ENCODE measurements at places on chromosomes 16 and 17.

- no peak for DNase-seq
These were observed 28.6 kb upstream of the BAHCC1 start for GRCh38 chr17:81366648-81367047.

- DNase-seq = no peak
These were observed 14.8 kb downstream of the CYB5D2 start for GRCh38 chr17:4157618-4158333.

DNA sequence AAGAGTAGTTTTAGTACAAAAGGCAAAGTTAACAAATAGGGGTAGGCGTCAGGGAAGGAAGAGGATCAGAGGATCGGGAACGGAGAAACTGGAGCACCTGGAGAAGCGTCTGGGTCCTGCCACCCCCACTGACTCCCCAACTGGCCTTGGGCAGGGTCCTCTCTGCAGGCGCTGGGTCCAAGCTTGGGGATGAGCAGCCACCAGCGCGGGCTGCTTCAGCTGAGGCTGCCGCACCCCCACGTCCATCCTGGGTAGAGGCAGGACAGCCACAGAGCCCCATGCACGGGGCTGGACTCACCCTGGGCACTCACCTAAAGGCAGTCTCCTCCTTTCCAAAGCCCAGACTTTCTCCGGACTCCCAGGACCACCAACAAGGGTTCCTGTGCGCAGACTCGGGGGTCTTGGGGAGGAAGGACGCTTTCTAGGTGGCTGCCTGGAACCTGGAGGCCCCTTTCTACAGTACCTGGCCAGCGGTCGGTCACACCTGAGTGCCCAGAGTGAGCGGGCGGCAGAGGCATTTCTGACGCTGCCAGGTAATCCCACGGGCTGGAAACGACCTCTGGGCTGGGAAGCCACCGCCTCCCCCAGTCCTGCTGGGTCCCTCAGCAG is 1.1 kb downstream of the HS3ST6 start:
- no peak for DNase-seq

GRCh38 chr17:43125967-43126910 is 1.1 kb upstream of the BRCA1 start:
- peak; percentile 26 for DNase-seq

DNA sequence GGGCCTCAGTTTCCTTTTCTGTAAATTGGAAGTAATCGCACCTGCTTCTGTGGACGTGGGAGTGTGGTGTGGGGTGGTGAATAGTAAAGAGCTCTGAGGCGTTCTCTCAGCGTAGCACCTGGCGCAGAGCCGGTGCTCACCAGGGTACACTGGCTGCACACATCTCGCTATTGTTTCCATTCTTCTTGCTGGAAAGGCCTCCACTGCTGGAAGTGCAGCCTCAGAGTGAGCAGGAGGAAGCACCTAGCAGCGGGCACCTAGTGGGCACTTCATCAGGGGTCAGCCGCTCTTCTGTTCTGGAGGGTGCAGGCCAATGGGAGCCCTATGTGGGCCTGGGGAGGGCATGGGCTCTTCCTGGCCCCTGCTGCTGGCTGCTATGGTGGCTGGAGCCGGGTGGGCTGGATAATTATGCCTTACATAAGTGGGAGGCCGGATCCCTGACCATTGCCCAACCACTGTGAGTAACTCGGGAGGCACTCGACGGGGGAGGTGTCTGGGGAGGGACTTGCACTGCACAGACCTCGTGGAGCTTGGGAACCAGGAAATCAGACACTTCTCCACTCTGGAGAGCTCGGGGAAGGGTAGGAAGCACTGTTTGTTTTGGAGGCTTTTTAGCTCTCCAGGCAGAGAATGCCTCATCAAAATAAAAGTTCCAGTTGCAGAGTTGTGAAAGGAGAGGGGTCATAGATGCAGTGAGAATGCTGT is 1.7 kb downstream of the MAP2K3 start:
- DNase-seq = peak; percentile 34

DNA sequence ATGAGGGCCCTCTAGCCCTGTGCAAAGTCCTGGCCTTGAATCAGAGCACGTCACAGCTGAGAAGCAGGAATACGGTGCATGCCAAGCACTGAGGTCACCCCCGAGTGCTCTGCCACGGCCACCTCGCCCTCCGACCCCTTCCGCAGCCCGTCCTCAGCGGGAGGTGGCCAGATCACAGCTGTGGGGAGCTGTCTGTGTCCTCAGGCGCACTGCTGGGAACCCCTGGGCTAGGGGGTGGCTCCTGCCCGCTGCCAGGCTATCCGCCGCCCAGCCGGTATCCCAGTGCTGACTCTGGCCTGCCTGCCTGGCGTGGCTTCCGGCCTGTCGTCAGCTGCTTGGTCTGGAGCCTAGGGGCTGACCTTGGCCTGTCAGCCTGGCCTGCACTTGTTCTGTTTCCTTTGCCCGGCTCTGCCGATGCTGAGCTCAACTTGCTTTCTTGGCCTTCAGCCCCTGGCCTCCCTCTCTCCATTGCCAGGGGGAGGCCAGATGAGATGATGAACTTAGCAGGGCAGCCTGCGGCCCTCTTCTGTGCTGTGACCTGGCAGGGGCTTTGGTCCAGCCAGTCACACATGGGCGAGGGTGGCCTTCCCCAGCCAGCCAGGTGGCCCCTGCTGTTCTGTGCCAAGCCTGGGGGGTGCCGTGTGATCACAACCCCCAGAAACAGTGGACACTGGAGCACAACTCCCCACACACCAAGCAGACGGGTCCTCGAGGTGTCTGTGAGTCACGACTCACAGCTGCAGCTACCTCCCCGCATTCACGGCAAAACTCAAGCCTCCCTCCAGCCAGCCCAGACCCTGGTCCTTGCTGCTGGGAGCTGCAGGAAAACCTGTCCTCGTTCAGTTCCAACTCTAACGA is 77.3 kb downstream of the ZDHHC7 start:
- no peak for DNase-seq

- no peak for DNase-seq
These were observed 820 bp downstream of the TLCD1 start for GRCh38 chr17:28725166-28725659.

DNA sequence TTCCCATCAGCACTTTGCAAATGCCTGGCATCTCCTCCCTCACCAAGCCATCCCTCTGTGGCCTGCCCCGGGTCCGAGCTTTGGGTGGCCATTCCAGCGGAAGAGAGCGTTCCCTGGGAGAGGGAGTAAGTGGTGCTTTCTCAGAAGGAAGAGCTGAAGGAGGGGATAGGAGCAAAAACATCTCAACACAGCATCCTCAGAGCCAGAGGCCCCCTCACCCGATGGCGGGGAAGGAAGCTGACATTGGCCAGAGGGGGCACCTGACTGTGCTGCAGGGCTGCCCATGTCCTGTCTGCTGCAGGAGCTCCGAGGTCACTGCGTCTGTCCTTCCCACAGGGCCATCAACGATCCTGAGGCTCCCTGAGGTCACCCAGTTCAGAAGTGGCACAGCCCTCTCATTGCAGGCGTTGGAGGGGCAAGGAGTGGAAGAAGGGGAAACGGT is 427 bp upstream of the TLCD3B start:
- DNase-seq = no peak

GRCh38 chr17:78986048-78986648 is 6.4 kb upstream of the LGALS3BP start:
- DNase-seq = no peak

GRCh38 chr16:48450367-48450766 is 65.2 kb upstream of the SIAH1 start:
- DNase-seq = no peak

DNA sequence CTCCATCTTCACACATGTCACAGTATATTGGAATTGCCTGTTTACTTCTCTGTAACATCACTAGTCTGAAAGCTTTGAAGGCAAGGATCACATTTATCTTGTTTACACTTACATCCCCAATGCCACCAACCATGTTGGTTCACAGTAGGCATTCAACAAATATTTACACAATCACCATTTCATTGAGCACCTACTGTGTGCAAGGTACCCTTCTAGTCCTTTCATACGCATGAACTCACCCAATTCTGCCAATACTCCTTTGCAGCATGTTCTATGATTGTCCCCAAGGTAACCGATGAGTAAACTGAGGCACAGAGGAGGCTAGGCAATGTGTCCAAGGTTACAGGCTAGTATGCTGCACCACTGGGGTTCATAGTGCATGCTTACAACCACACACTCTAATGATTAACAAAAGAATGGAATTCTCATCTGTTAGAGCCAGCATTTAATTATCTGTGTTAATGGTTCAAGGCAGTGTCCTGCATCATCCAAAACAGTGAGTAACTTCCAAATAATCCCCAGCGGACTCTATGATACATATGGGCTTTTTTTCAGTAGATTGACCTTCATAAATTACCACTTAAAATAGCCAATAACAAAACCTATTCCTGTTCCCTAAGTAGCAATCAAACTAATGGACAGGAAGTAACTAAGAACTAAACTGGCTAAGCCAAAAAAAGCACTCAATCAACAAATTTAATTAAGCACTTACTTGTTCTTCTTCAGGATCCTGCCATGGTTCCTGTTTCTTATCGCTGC is 364.5 kb upstream of the XYLT1 start:
- DNase-seq = no peak

DNA sequence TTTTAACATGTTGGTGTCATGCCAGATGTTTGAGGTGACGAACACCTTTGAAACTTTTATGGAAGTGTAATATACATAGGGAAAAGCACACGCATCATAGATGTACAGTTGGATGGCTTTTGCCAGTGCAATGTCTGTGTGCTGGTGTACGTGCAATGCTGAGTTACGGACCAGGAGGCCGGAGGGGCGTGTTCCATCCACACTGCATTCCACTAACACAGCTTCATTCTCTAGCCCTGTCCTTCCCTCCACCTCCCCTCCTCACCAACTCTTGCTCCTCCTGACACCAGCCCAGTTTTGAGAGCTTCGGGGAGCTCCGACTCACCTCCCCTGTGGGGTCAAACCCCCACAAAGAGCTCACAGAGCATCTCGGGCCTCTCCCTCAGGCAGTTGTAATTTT is 358.8 kb downstream of the C16orf95 start:
- DNase-seq = no peak

DNA sequence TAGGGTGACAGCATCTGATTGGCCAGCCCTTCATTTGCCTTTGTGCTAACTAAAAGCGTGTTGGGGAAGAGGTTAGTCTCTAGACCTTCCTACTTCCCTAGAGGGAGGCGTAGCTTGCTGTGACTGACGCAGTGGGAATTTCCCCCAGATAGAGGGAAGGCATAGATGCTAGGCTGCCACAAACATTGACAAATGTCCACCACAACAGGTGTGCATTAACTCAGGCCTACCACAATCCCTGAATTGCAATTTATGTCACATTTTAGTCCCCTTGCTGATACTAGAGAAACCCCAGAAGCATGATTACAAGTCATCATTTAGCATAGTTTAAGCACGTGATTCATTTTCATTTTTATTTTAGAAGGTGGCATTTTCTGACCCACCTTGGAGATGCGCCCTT is 76.3 kb upstream of the WSB1 start:
- DNase-seq = peak; percentile 48

- DNase-seq = no peak
These were observed 1.5 kb upstream of the LIMD2 start for GRCh38 chr17:63701456-63701820.

DNA sequence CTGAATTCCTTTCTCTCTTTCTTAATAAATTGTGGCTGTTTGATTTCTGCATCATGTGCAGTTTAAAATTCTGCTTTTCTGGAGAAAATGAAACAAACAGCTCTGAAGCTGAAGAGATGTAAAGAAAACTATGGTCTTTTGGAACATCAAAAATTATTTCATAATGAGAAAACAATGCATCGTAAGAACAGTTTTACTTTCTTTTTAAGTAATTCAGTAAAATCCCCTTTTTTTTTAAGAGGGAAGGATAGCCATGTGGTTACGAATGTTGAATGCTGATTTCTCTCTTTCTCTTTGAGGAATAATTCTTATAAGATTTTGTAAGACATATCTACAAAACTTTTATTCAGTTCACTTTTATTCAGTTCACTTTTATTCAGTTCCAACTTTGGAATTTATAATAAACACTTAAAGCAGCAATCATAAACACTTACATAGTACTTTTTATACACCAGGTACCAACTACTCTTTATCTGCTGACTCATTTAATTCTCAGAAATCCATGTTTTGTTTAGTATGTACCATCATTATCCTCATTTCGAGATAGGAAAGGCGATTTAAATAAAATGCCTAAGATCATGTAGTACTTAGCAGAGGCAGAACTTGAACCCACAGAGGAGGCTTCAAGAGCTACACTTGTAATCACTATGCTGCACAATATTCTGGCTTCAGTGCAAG is 26.6 kb downstream of the CNTNAP4 start:
- DNase-seq = peak; percentile 7

DNA sequence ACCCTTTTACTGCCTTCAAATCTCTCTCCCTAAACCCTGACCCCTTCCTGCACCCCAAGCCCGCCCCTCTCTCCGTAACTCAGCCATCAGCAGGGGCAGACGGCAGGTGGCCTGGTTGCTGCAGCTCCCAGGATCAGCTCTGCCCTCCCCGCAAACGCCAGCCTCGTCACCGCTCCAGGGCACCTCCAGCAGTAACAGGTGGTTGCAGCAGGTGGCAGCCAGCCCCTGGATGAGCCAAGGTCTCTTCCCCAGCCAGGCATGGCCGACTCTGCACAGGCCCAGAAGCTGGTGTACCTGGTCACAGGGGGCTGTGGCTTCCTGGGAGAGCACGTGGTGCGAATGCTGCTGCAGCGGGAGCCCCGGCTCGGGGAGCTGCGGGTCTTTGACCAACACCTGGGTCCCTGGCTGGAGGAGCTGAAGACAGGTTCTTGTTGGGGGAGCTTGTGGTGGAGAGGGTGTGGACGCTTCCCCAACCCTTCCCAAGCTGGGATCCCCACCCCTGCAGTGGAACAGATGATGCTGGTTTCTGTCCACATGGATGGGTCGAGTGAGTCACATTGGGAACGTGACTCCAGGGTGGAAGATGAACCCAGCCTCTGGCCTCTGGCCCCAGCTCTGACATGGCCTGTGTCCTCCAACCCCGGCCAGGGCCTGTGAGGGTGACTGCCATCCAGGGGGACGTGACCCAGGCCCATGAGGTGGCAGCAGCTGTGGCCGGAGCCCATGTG is 558 bp downstream of the HSD3B7 start:
- DNase-seq = no peak

DNA sequence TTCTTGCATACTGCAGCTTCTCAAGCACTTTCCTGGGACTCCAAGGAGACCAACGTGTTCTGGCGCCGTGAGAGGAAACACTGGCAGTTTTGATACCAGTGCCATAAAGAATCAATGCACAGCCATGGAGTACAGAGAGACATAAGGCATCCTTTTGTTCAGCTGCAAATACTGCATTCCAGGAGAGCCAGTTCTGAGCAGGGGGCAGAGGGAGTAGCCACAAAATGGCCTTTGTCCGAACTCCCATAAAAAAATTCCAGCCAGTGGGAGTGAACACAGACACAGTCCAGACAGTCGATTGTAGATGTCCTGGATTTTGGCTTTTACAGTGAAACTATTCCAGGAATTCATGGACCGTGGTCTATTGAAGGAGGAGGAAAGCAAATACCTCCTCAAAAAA is 36.2 kb upstream of the TEKT3 start:
- DNase-seq = no peak

DNA sequence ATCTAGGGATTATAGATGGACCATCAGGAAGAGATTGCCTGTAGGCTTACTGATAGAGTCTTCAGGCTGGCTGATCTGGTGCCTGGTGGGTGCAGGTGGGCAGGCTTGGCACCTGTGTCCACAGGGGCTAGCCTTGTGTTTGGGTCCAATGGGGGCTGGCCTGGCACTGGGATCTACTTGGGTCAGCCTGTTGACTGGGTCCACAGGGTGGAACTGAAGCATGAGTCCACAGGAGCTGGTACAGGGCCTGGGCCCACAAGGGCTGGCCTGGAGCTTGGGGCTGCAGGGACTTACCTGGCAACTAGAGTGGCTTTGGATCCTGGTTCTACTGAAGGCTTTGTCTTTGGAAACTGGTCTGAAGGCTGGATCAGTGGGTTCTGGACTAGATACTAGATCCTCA is 1217.7 kb downstream of the CDH11 start:
- no peak for DNase-seq

All from GM13977 (cell line).